Adrenal gland (tissue), 19 donors: ENCODE measurements at places on chromosomes 5 and 9.

DNA sequence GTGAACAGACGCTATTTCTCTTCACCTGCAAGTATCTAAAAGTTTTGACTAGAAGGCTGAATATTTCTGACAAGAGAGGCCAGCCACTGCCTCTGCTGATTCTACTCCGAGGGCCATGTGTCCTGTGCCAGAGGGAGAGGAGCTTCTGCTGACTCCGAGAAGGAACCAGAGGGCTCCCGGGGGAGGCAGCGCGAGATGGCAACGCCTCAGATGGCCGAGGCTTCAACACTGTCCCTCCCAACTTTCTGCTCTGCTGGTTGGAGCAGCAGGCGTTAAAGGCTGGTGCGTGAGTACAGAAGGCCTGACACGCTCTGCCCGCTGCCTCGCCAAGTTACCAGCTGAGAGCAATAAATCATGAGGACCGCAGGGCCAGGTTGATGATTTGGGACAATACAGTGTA is 178.8 kb downstream of the GAPVD1 start:
- peak; percentile 22 for DNase-seq

- DNase-seq = no peak
Measured at GRCh38 chr9:115213818-115214334, 95.9 kb upstream of the TNC start.

DNA sequence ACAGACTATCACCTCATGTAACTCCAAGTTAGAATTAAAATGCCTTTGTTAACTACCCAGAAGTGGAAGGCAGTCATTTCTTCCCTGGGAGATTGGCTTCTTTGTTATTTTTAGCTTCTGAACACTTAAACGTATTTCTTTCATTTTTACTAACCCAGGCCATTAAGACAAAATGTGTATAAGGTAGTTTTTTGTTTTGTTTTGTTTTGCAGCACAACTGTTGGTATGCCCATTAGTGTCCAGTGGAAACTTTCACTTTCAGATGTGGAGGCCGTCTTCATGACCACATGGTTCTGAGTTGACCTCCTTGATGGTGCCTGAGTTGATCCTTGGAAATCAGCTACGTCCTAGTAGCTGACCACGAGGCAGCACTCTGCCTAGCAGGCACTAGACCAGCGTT is 264.6 kb upstream of the ZNF608 start:
- no peak for DNase-seq

- no peak for DNase-seq
Measured at GRCh38 chr9:126036881-126037291, 289.7 kb downstream of the PBX3 start.

DNA sequence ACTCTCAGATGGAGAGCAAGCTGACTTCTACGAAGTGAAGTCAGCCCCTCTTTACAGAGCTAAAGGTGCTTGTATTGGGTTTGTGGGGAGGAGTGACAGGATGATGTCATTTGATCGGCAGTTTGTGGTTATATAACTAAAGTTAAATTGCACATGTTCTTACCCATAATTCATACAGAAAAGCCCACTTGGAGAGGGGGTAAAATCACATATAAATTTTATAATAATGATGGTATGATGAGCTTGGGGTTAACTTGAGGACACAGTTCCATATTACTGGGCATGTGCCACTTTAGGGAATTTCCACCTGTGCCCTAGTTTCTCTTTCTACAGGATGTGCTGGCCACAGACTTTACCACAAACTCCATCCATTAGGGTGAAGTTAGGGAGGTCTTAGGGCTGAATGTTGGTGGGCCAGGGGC is 1178.6 kb upstream of the CDH9 start:
- no peak for DNase-seq

GRCh38 chr5:143898916-143899591 is 87.1 kb downstream of the HMHB1 start:
- DNase-seq = no peak

GRCh38 chr5:56106837-56107236 is 112.1 kb upstream of the IL6ST start:
- DNase-seq = no peak

DNA sequence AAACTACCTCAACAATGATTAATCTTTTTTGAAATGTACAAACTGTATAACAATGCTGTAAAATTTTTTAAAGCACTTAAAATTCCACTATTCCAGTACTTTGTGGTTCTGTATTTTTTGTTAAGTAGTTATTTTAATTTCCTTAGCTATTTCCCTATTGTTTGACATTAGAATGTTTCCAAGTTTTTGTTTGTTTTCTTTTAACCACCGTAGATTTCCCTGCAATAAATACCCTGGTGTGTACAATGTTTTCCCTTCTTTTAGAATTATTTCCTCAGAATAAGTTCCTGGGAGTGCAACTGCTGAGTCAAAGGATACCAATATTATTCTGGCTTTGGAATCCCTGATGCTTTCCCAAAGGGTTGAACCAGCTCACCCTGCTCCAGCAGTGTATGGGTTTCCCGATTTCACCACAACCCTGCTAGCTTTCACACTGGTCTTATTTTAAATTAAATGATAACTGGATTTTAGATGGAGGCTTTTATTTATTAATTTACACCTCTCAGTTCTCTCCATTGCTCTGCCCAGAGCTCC is 20.6 kb upstream of the ANGPTL2 start:
- DNase-seq = no peak

DNA sequence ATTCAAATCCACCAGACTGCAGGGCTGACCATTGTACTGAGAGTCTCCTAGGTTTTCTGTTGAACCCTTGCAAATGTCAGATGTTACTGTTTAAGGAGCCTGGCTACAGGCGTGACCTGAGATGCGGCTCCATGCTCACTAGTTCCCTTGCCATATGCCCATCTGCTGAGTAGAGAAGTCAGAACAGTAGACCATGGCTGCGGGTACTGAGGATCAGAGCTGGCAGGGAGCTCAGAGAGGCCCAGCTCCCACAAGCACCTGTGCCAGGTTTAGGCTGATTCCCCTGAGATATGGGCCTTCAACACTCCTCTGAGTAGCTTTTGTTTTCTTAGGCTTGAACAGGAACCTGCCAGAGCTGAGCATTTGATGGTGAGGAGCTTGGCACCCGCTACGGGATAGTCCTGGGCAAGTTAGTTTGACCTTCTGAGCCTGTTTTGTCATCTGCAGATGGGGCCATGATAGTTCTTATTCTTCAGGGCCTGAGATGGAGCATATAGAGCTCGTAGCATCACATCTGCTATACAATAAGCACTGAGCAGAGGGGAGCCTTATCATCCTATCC is 83.7 kb downstream of the BOD1 start:
- DNase-seq = no peak

DNA sequence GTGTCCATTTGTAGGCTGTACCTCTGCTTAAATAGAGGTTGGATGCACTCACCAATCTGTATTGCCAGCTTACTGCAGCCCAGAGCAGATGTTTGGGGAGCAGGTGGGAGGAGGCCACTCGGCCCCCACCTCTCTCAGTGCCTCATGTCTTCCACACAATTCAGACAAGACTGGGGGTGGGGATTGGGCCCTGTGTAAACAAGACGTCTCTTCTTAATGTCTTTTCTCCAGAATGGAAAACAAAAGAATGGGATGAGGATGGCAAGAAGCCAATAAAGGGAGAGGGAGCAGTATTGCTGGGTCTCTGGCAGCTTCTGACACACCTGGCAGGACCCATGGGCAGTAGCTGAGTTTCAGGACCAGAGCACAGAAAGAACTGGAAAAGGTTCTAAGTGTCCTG is 64.9 kb downstream of the SIL1 start:
- DNase-seq = no peak

DNA sequence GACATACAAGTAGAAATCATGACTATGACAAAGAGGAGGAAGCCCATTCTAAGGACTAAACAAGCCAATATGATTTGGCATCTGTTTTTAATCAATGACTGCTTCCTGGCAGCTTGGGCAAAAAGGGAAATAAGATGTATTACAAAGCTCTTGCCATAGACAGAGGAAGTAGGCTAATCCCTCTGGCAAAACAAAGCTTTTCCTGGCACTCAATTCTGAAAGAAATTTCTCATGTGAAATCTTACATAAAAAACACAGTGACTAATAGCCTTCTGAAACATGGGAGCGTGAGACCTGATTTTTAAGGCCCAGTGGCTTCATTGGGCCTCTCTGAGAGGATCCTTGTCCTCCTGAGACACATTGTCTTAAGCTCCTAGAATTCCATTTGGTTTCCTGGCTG is 93.6 kb downstream of the COL23A1 start:
- no peak for DNase-seq

GRCh38 chr9:27212191-27212590 is 84.8 kb downstream of the EQTN start:
- DNase-seq = no peak

DNA sequence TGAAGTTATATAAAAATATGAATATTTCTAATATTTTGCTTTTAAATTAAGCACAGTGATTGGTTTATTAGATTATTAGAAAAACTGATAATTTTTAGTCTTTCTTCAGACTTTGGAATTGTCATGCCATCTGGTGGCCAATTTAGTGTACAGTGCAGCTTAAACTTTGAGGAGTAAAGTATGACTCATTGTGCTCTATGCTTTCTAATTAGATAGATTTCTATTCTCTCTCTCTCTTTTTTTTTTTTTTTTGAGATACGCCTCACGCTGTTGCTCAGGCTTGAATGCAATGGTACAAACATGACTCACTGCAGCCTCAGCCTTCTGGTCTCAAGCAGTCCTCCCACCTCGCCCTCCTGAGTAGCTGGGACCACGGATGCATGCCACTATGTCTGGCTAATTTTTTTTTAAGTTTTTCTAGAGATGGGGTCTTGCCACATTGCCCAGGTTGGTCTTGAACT is 42.1 kb upstream of the GPR21 start:
- DNase-seq = peak; percentile 66

DNA sequence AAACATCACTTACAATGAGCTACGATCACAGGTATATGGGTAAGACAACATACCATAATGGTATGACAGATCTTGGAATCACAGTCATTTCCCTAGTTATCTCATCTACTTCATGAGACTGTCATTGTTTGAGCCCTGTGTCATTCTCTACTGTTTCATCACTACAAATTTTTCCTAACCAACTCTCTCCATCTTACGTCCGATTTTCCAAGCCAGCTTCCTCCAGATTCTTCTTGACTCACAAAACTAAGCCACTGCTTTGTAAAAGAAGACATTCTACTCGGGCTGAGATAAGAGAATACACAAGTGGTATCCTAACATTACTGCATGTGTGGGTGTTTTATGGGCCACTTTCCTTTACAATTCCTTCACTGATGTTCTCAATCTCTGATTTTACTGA is 49.6 kb downstream of the SERINC5 start:
- no peak for DNase-seq

GRCh38 chr9:13532407-13532806 is 252.9 kb upstream of the MPDZ start:
- DNase-seq = no peak

DNA sequence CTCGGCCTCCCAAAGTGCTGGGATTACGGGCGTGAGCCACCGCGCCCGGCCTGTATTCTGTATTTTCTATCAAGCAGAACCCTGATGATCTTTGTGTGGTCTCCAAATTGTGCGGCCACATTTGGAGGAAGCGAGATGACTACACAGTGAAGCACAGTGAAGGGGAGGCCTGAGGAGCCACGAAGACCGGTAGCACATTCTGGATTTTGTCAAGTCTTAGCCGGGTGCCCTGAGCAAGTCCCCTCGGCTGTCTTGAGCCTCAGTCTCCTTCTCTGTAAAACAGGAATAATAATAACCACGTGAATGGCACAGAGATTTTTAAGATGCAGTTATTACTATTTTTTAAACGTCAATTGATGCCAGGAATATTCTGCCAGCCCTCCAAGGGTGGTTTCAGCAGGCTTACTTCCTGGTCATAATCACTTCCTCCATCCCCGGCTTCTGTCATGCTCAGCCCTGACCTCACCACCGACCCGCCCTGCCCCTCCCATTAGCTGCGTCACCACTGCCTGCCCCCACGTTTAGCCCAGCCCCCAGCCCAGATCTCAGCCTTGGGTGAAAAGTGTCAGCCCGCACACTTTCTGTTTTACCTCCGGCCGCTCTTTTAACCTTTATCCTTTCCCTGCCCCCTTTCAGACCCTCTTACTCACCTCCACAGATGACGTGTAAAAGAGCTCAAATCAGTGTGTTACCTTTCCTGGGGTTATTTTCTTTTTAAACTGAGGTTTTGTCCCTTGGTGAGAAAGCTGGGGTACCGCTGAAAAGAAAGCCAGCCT is 27.0 kb upstream of the ERGIC1 start:
- DNase-seq = peak; percentile 97

DNA sequence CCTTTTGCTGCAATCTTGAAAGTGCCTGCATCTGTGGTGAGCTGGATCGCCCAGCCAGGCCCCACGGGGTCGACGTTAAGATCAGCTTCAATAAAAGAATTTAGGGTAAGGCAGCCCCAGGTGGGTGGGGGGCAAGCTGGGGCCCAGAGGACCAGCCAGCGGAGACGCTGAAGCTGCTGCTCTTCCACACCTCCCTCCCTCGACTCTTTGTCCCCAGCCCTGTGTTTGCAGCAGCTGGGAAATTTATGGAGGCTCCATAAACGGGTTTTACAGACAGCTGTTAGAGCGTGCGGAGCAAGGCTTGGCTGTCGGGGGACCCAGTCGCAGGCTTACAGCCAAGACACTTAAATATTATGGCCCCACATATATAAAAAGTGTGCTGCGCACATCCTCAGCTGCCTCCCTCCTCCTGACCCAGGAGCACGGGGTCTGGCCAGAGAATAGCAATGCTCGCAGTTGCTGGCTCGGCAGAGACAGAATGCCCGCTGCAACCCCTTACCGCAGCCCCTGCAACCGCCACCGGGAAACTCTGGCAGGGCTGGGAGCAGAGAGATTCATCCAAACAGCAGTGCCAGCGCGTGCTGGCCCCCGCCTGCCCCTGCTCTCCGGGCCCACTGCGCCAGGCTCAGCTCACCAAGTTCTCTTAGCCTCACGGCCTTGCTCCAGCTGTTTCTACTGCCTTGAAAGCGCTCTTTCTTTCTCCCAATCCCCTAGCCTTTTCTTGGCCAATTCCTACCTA is 28.4 kb upstream of the MVB12B start:
- DNase-seq = no peak
